ENCODE measurements at places on chromosomes 16 and 17.
A peak's percentile ranks its signal among the peaks of the same experiment; 100 is the strongest.

- no peak for DNase-seq
These were observed 583.4 kb upstream of the PSMD7 start for GRCh38 chr16:73713251-73713650.

- no peak for DNase-seq
These were observed 307.5 kb upstream of the SALL1 start for GRCh38 chr16:51458356-51459140.

- no peak for DNase-seq
These were observed 18.3 kb upstream of the SUPT4H1 start for GRCh38 chr17:58370309-58370708.

GRCh38 chr17:78653382-78653781 is 76.2 kb upstream of the DNAH17 start:
- DNase-seq = no peak

DNA sequence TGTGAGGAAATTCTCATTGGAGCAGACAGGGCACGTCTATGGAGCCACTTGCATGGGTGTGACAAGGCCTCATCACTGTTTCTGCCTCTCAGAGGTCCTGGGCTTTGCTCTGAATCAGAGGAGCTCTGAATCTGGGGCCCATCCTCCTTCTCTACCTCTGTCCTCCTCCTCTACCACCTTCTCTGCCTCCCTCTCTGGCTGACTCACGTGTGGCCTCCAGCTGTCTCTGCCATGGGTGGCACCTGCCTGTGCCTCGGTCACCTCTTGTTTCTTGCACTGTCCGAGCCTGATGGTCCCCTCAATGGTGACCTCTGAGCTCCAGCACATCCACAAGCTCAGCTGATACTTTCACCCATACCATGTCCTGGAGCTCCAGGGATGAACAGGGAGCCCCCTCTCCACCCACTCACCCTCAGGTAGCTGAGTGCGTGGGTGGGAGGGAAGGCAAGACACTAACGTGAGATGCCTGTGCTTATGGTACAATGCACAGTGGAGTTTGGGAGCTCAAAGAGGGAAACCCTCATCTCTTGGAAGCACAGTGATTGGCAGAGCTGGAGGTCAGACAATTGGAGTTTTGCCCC is 116.4 kb upstream of the CRHR1 start:
- no peak for DNase-seq

DNA sequence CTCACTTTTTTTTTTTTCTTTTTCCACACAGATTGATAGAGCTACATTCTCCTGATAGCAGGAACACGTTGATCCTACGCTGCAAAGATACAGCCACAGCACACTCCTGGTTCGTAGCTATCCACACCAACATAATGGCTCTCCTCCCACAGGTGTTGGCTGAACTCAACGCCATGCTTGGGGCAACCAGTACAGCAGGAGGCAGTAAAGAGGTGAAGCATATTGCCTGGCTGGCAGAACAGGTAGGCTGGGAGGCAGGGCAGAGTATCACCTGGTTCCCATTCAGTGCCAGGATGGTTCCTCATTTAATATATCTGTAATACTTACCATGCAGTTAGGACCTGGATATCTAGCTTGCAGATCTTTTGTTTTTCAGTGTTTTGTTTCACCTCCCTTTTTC is 51.1 kb upstream of the VPS4A start:
- peak; percentile 30 for DNase-seq

- DNase-seq = no peak
These were observed 11.3 kb downstream of the POLR3K start for GRCh38 chr16:42069-42457.

DNA sequence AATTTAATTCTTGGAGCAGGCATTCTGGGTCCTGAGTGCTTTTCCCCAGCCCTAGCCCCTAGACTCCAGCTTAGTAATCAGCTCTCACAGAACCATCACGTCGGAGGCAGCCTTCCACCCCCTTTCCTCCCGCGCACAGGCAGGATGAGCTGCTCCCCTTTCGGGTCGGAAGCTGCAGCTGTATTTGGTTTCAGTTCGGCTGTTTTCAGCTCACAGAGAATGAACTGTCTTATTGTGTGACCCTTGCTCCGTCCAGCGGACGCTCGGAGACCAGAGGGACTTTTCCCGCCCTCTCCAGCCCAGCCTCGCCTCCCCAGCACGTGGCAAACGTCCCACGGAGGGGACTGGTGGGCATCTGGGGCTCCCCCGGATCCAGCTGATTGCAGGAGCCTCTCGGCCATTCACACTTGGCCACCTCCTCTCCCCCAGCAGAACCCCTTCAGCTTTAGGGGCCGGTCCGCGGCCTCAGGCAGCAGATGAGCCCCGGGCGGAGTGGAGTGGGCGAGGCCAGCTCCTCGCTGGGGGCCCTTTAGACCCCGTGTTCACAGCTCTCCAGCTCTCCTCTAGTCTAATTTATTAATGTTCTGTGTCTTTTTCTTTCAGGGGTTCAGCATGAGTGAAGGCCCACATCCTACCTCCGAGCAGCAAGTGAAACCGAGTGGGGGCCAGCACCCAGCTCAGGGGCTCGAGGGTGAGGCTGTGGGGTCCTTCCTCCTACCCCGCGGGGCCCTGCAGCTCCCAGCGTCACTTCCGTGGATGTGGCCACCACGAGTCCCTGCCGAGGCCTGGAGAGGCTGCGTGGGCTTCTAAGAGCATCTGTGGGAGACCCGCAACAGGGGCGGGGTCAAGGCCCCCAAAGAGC is 863 bp upstream of the UTS2R start:
- DNase-seq = no peak

DNA sequence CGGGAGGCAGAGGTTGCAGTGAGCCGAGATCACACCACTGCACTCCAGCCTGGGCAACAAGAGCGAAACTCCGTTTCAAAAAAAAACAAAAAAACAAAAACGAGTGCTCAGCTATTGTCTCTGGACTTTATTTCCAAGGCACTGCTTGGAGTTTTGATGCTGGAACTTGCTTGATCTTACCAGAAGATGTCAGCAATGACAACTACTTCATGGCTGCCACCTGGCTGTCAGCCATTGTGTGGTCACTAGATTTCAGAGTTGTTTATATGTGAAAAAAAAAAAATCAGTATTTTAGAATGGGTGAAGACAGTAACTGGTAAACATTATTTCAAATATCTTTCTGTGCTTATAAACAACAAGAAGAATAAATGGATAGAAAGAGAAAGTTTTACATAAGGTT is 26.3 kb upstream of the OR4D1 start:
- peak; percentile 69 for DNase-seq

DNA sequence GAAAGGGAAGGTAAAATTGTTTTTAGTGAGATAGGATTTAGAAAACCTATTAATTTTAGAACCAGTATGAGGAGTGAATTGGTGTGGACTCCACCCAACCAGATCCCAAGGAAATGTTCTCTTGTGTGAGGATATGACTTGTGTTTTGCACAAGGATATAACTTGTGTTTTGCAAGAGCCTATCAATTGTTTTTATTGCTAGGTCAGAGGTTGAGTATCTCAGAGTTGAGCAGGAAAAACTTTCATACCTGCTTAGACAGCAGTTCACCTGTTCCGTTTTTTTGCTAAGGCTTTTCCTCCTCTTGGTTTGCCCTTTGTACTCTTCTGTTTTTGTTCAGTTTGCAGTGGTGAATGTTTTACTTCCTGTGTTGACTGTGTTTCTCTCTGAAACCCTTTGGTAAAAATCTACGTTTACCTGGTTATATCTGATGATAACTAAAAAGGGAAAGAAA is 5.1 kb downstream of the NBR1 start:
- no peak for DNase-seq

DNA sequence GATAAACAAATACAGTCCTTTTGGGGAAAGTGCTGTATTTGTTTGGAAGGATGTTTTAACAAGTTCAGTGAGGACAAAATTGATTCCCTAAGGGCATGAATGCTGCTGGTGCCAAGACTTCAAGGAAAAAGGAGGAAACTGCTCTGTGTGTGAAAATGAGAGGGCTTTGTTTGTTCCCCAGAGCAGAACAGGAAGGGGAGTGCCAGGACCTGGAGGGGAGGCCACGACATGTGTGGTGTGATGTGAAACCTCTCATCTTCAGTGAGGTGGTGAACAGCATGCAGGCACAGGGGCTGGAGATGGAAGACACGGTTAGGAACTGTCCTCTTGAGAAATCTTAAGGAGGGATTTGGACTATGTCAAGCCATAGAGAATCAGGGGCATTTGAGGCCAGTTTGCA is 46.6 kb upstream of the GRIN2A start:
- no peak for DNase-seq

DNA sequence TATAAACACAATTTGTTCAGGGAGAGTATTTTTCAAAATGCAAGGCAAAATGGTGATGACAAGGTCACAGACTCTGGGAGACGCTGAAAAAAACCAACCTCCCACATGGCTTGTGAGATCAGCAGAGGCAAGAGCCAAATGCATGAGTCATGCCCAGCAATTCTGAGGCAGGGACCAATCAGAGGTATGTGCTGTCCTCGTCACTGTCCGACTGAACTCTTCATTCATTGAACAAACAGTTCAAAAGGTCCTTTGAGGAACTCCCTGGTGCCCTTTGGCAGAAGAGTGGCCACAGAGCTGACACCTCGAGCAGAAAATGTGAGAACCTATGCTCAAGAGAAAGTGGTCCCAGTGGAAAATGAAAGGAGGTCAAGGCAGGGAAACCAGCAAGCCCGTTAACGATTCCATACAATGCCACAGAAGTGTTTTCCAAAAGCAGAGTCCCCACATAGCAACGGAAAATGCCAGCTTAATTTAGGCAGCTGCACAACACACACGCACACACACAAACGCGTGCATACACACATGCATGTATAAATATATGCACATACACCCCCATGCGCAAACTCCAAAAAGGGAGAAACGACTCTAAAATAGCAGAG is 50.9 kb downstream of the CDH11 start:
- peak; percentile 13 for DNase-seq

DNA sequence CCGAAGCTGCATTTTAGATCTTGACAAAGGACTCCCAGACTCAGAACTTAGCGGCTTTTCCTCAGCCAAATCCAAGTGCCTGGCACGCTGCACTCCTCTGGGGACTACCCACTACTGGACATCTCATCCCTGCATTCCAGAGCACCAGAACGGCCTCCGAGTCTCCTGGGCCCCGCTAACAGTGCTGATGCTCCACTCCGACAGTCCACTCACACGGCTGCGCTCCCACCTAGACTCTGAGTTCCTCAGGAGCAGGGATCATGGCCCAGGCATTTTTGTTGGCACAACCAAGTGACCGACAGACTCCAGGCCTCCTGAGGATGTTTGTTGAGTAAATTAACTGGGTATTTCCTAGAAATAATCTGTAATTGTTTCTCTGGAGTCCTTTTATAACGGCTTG is 79.1 kb downstream of the NDEL1 start:
- no peak for DNase-seq

GRCh38 chr17:17681744-17682292 is 560 bp downstream of the RAI1 start:
- no peak for DNase-seq

DNA sequence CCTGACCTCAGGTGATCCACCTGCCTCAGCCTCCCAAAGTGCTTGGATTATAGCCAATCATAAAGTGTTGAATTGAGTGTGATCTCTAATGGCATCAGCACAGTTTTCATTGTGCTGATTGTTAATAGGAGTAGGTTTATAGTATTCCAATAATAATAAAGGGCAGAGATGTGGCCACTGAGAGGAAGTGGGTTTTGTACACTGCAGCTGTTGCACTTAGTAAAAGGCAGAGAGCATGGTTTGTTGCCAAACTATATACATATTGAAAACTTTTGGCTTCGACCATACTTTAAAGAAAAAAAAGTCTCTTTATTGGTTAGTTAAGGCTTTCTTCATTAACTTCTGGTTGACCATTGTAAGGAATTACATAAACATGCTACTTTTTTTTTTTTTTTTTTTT is 185.9 kb downstream of the CDK5R1 start:
- DNase-seq = no peak

GRCh38 chr17:2751491-2751890 is 2.0 kb upstream of the CCDC92B start:
- peak; percentile 65 for DNase-seq
